Putamen (tissue), 1 donor: ENCODE measurements at places on chromosomes 5 and 9.

DNA sequence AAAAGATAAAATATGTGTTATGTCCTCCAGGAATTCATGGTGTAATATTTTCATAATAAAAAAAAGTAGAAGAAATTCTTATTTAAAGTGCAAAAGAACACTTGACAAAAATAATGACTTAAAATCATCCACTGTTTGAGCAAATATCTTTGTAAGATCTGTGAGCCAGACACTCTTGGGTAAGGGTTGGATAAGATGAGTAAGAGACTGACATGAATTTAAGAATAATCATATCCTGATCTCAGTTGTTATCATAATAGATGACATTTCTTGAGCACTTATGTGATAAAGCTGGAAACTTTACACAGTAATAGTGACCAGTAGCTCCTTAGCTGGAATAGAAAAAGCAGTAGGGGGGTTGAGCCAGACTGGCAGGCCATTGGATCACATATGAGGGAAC lies 40.0 kb upstream of the ADRB2 start:
- DNase-seq: no peak

DNA sequence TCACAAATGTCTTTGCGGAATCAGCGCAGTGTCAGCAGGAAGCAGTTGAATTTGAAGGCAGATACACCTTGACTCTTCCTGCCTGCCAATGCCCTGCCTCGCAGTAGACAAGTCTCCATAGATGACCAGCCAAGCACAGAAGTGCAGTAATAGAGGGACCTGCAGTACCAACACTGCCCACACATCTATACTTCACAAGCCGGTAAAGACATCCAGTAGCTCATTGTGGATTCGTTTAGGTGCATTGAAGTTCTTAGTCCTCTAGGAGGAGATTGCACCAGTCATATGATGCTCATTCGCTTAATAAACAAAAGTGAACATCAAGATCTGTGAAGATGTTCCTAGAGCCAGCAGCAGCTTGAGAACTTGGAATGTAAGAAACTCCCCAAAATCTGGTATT lies 7.1 kb upstream of the IFNA2 start:
- no peak for DNase-seq

DNA sequence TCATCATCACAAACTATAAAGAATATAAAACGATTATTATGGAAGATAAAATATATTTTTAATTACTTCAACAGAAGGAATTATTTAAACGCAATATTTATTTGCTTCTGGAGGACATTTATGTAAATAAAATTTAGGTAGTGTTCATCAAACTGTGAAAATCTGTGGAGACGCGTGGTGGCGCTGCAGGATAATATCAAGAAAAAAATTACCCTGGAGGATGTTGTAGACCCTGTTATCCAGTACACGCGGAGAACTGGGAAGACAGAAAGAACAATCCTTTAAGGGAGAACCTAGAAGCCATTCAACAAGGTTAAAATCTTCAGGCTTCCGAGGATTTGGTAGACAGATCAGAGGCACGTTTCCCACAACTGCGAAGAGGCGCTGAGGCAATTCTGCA lies at the start of gene PCDHB12:
Gene PCDHB12 (plus strand): TSS at position 242 of the 400 bp plus-strand sequence. CDS start 189 bp downstream, outside the sequence.
- DNase-seq: no peak

DNA sequence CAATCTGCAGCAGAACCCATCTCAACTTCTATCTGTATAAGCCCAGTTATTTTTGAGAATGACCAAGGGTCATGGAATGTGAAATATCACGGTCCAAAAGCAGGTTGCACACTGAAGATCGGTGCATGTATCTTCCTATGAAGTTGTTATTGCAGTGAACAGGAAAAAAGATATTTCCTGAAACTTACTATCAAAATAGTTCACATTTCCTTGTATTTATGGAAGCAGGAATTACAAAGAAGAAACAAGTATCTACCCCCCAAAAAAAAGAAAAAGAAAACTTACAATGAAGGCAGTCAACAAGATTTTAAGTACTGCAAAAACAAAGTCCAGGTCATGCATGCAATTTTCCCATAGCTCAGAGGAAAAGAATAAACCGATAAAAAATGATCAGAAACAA lies 70.0 kb downstream of the MPDZ start:
- DNase-seq: no peak

DNA sequence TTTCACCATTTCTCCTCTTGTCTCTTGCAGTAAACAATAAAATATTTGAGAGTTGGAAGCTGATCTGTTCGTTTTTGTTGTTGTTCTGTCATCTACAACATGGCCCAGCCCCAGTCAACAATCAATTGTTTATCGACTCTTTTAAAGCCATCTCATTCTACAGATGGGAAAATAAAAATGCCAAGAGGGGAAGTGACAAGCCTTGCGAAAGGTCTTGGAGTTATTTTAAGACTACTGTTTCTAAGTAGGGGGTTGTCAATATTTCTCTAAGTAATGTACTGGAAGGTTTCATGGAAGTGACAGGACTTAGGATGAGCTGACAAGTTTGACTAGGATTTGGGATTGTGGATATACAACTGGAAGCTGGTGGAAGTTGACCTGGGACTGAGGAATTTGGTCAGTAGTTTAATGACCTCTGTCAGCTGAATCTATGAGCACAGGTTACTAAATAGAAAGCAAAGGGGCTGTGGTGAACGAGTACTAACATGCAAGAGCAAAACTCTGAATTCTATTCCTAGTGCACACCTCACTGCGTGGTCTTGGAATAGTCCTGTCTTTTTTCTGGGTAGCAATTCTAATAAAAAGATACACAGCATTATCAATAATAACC lies 57.5 kb upstream of the ADRB2 start:
- DNase-seq: no peak

GRCh38 chr5:58498340-58498942 lies 7.2 kb downstream of the GAPT start:
- DNase-seq: peak; percentile 11

GRCh38 chr9:129224618-129225489 lies 46.8 kb upstream of the IER5L start:
- DNase-seq: no peak

GRCh38 chr9:91949946-91950664 lies at the start of gene ROR2:
TSS of gene ROR2 (minus strand) at chr9:91950228.
- DNase-seq: no peak

DNA sequence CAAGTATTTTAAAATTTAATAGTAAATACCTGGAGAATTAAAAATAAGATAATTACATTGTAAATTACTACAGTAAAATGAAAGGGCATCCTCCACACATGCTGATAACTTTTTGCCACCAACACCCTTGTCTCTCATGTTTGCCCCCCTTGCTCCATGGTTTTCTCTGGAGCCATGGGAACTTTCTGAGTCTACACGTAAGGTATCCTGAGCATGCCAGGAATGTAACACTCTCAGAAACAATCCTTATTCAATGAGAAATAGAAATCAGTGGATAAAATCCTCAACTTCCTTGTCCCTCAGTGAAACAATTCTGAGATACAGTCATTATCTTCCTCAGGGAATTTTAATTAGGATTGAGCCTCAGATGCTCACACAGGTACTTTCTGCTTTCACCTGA lies 108.9 kb downstream of the IZUMO3 start:
- DNase-seq: no peak

DNA sequence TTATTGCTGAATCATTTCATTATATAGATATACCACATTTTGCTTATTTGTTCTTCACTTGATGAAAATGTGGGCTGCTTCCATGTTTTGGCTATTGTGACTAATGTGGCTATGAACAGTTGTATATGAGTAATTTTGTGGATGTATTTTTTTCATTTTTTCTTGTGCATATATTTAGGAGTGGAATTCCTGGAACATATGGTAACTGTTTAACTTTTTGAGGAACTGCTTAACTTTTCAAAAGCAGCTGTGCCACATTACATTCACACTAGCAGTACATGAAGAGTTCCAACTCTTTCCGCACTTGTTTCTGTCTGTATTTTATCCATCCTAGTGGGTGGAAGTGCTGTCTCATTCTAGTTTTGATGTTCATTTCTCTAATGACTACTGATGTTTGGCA lies 67.8 kb downstream of the JAK2 start:
- DNase-seq: no peak

DNA sequence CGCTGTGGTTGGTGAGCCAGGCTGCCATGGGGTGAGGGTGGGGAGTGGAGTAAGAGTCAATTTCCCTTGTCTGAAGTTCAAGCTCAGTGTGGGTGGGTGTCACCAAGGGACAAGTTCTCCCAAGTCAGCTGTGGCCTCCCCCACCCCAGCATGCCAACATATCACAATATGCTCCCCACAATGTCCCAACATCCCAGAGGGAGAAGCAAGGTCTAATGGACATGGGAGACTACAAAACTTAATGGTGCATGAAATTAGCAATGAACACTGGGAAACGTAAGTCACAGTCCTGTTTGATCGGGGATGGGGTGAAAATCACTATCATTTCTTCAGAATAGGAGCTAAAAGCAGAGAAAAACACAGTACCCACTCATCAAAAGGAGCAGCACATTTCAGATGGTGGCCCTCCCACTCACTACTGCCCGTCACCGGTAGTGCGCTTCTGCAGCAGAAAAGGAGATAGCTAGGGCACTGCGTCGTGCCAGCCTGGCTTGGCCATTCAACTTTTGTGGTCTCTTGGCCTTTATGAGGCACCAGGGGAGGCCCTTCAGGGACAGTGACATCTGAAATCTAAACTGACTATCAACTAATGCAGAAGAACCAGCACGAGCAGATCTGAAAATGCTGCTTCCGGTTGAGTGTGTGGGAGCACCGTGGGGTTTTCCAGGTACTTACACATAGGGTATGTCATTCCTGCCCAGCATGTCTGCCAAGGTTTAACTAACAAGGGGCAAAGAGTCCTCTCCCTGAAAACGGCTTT lies 20.5 kb upstream of the NDFIP1 start:
- DNase-seq: no peak

DNA sequence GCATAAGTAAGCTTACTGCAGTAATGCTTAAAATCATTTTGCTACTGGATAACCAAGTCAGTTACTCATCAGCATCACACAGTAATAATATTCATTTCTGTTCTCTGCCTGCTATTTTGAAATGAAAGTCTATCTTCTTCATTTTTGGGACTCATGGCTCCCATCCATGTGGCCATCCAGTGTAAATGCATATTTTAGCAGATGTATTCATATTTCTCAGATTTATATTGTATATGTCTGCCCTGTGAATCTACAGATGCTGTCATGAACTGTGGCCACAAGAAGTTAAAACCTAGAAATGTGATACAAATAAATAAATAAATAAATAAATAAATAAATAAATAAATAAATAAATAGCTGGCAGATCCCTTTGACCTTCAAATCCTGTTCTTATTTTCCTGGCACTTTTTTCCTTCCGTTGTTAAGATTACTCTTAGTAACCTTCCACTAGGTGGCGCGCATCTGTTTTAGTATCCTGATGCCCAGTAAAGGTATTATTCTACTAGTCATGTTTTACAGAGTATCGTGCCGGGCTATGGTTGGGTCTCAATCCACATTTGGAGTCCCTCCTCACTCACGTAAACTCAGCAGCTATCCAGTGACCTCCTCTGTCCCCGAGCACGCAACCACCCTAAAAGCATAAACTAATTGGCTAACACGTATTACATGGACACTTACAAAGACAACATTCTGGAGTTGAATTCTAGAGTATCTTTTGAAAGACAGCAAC lies 79.2 kb upstream of the IL7R start:
- DNase-seq: peak; percentile 58

DNA sequence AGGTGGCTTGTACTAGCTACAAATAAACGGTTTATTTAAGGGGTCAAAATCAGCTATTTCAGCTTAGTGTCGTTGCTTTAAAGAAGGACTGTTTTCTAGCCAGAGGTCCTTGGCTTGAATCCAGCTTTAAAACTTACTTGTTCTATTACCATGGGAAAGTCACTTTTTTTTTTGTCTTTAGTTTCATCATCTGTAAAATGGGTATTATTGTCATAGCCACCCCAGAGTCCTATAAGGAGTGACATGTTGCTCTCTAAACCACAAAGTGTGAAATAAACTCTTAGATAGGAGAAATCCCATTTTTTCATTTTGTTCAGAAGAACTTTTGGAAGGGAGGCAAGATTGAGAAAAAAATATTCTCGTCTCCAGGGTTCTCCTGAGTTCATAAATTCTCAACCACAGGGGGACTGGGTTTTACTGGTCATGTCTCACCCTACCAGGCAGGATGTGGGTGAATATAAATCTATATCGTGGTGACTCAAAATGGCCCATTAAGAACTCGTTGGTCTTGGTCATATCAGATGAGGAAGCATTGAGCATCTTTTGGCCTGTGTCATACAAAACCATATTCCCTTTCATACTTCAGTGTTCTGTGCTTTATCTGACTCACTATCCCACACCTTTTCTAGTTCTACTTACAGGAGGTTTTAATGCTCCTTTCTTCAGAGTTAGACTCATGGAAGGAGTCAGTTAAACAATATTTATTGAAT lies 202.7 kb upstream of the NR3C1 start:
- DNase-seq: no peak

GRCh38 chr9:132575811-132576210 lies 6.6 kb upstream of the BARHL1 start:
- DNase-seq: no peak

DNA sequence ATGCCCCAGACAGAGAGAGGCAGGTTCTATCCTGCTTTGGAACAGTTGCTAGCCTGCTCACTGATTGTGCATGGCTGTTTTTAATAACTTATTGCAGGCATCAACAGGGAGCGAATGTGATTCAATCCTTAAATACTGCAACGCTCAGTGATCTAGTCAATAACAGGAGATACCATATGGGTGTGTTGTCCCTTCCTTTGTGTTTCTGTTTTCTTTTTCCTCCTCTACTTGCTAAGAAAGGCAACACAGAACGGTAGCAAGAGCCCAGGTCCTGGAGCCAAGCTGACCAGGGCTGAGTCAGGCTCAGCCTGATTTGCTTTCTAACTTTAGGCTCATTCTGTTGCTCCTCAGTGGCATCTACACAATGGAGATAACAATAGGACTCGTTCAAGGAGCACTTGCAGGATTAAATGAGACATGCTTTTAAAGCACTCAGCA lies 98.6 kb upstream of the EQTN start:
- DNase-seq: no peak

GRCh38 chr9:77475641-77476473 lies 172.3 kb downstream of the GNA14 start:
- DNase-seq: no peak
